ENCODE measurements at places on chromosomes 3 and 15.

- no peak for DNase-seq
Measured at GRCh38 chr3:33941804-33942203, 143.4 kb downstream of the PDCD6IP start.

DNA sequence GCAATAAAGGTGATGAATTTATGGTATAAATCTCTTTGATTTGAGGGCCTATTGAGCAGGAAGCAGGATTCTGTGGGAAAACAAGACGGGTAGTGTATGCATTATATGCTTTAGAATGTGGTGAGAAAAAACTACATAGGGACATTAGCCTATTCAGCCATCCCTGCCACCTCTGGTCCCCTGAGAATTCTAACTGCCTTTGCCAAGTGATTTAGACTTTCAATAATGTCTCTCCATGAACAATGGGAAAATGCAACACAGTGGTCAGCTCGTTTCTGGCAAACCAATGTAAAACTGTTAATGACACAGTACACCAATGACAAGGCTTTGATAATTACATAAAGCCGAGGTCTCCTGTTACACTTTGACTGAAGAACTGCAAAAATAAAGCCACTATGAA lies 314.7 kb upstream of the CNTN4 start:
- no peak for DNase-seq

- no peak for DNase-seq
Measured at GRCh38 chr15:50107157-50107556, 11.9 kb downstream of the ATP8B4 start.

- no peak for DNase-seq
Measured at GRCh38 chr15:51366920-51367319, 25.5 kb downstream of the GLDN start.

DNA sequence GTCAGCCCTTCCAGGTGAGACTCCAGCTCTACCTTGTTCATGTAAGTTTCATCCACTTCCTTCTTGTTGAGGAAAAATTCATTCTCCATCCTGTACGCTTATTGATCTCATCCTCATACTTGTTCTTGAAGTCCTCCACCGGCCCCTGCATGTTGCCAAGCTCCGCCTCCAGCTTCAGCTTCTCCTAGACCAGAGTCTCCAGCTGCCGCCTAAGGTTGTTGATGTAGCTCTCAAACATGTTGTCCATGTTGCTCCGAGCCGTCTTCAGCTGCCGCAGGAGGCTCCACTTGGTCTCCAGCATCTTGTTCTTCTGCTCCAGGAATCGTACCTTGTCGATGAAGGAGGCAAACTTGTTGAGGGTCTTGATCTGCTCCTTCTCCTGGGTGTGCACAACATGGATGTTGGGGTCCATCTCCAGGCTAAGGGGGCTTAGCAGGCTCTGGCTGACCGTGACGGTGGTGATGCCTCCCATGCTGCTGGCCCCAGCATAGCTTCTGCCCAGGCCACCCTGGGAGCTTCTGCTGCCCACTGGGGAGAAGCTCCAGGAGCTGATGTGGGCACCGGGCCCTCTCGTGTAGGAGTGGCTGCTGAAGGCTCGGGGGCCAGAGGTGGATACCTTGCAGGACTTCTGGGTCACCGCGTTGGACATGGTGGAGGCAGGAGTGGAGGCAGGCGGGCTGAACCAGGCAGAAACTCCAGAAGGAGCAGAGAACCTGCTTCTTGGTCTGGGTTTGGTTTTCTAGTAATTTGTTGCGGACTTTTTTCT lies 422.6 kb upstream of the ARPP21 start:
- DNase-seq = no peak

DNA sequence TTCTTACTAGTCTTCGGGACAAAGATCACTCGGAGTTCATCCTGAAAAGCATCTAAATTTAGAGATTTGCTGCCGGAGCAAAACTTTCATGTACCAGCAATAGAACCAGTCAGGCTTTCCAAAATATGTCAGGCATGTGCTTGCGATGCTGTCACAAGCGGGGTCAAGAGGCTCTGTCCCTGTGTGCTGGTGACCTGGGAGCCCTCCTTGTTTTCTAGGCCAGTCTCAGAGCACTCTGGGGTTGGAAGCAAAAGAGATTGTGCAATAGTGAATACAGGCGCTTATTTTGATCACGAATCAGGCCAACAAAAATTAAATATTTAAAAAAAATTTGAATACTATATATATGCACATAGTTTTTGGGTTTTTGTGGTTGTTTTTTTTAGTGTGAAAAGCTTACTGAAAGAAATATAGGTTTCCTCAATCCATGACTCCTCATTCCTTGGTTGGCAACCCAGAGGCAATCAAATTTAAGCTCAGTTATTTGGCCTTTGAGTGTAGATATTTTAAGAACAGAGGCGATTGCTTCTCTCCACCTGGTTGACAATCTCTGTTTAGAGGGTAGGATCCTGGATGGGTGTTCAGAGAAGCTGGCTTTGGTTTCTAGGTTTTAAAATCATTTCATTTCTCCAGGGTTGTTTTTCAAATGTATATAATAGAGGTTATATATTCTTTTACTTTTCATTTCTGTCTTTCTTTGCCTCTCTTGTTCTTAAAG lies 8.4 kb upstream of the KLHL24 start:
- no peak for DNase-seq

DNA sequence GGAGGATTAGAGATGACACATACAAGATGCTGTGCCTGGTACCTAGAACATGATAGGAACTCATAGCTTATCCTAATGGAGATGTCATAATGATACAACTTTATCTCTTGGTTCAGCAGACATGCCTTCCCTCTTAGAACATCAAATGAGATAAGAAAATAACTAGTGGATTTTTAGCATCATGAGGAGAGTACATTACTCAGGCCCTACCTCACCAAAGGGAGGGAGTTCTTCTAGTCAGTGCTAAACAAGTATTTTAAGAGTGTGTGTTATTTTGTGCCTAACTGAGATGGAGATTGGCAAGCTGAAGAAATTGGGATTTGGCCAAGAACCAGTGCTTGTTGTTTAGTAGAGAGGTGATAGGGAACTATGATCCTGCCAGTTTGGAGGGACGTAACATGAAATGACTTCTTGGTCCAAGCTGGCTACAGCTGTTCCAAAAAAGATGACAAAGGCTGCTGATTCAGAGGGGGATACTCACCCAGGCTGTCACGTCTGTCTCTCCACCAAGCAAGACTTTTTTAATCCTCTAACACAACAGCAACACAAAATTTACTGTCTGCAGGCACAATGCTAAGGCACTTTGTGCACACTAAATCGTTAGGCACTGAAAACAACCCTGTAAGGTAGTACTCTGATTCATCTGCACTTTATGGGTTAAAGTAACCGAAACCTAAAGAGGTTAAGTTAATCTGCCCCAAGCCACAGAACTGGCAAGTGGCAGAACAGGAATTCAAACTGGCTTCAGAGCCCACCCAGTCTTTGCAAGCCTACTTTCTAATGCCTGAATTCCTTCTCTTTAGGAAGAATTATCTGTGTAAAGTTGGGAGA lies 126.5 kb downstream of the CMSS1 start:
- no peak for DNase-seq

DNA sequence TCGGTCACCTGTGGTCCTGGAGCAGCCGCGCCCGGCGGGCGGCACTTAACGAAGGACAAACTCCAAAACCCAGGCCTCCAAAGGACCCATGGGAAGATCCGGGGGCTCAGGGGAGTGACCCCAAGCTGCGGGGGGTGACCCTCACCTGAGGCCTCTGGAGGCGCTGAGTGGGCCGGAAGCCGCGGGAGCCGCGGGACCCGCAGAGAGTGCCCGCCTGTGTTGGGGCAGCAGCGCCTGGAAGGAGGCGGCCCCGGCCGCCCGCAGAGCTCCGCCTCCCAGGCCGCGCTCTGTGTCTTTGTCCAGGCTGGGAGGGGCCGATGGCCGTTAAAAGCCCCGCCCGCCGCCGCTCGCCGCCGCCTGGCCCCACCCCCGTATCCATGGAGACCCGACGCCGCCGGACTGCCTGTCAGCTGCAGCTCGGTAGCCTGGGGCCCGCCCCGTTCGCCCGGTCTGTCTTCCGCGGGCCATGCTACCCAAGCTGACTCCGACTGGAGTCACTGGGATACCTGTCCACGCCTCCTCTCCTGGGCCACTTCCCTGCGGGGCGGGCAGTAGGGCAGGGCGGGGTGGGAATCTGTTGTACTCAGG lies 15.3 kb upstream of the FANCD2 start:
- peak; percentile 85 for DNase-seq

DNA sequence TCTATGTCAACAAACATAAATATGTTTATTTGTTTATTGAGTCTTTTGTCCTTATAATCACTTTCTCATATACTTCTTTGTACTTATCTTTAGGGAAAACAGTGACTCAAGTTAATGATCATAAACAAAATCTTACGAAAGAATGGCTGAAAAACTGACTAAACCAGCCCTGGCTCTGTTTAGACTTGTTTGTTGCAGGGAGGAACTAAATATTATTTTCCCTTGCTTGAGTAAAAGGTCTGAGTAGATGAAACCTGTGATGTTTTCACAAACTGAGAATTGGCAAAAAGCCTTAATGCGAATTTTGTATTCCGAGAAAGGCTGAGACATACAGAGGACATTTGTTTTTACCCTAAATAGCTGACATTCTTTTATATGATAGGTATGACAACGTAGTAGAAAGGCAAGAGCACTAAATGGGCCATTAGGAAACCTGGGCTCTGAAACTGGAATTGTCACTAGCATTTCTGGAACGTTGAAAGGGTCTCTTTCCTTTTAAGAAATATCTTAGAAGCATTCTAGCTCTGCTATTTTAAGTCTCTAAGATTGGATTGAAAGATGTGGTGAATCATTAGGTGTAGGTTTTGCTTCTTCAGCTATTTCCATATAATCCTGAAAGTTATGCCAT lies 18.2 kb upstream of the CLDN16 start:
- DNase-seq = no peak

DNA sequence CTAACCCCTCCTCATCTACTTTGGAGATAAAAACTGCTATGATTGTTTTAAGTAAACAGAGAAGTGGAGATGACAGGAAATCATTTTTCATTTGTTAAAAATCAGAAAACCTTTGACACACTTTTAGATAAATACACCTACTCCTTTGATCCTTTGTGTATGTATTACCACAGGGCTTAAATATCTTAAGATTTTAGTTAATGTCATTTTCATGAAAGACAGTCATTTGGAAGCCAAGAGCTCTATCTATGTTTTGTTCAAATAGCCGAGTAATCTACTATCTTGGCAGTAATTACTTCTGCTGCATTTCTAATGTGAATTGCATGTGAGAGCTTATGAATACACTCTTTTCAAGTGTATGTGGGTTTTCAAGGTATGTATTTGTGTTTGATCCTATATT lies 2.0 kb downstream of the ARPP21 start:
- no peak for DNase-seq

GRCh38 chr15:75314552-75315290 lies 21.1 kb upstream of the COMMD4 start:
- no peak for DNase-seq

GRCh38 chr3:81676706-81677456 lies 84.6 kb downstream of the GBE1 start:
- no peak for DNase-seq

DNA sequence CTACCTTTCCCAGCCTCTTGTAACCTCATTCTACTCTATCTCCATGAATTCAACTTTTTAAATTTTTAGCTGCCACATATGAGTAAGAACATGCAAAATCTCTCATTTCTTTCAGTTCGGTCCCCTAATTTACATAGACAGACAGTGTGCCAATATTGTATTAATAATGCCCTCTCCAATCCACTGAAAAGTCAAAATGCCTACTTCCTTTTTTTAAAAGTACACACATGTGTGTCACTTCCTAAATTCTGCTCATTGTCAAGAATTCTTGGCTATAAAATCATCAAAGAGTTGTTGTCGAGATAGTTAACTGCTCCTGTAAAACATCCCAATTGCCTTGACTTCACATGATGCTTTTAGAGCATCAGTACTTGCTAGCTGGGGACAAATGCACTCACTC lies 84.2 kb upstream of the IL12A start:
- no peak for DNase-seq

GRCh38 chr3:26099692-26100091 lies 309.8 kb downstream of the OXSM start:
- no peak for DNase-seq

- DNase-seq = peak; percentile 93
Measured at GRCh38 chr15:70023064-70023768, 74.5 kb downstream of the TLE3 start.

DNA sequence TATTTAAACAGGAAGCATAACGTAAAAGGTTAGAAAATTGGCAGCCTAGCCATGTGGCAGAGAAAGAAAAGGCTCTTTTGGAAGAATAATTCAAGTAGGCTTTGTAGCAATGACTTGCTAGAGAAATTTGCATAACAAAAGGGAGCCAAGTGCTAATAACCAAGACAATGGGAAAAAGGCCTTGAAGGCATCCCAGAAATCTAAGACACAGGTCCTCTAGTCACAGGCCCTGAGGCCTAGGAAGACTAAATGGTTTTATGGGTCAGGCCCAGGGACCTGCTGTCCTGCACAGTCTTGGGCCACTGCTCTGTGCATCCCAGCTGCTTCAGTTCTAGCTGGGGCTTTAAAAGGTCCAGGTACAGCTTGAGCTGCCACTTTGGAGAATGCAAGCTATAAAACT lies 78.5 kb downstream of the FGF7 start:
- no peak for DNase-seq

DNA sequence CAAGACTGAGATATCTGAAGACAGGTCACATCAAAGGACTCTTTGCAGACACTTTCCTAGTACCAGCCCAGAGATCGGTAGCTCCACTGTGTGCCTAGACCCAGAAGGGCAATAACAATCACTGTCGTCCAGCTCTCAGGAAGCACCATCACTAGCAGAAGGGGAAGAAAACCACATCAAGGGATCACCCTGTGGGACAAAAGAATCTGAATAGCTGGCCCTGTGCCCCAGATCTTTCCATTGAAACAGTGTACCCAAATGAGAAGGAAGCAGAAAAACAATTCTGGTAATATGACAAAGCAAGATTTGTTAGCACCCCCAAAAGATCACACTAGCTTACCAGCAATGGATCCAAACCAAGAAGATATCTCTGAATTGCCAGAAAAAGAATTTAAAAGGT lies 404.4 kb upstream of the NECTIN3 start:
- no peak for DNase-seq

DNA sequence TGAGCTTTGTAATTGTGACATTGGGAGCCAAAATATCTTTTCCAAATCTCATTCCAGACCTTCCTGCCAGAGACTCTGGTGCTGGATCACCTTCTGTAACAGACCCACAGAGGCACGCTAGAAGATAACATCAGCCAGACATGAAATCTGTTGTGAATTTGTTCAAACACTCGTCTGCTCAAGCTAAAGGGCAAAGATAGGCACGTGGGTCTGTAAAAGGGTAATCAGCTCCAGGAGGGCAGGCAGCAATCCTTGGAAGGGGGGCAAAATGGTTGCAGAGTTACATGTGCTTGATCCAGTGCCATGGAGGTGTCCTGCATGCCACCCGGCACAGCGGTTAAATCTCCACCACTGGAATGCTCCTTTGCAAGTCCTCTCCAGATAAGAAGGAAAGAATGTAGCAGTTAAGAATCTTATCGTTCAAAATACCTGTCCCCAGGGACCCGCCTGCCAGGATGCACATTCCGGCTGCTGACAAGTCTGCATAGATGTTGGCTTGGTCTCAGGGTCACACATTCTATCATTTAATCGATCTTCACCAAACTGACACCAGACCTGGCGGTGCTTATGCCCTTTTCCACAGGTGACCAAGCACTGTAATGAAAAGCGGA lies 74.8 kb downstream of the ADAMTS9 start:
- no peak for DNase-seq

Data from CD4-positive, alpha-beta T cell treated with Interleukin-4 for 4 hours (primary cell).